ENCODE measurements at places on chromosomes 12 and 14.

GRCh38 chr12:91182636-91183455 lies at the start of gene DCN:
DCN (minus strand) TSS chr12:91182817; CDS start chr12:91178552, 4,265 bp downstream.
- DNase-seq: no peak

DNA sequence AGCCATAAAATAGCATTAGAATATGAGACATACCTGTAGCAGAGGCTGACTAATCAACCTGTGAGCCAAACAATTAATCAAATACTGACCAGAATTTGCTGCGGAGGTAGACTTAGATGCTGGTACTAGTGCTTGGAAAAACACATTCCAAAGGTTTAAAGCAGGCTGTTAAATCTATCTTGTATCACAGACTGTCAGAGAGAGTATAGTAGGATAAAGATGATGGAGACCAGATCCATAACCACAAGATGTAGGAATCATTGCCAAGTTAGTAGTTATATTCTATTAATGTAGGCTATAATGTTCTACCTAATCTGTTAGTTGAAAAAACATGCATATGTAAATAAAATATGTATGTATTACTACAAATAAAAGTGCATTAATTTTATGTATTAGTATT lies 726.2 kb downstream of the SLC6A15 start:
- no peak for DNase-seq

GRCh38 chr14:51118993-51119392 lies 24.1 kb upstream of the TRIM9 start:
- DNase-seq: no peak

- DNase-seq: no peak
These were observed 201.8 kb upstream of the CCDC196 start for GRCh38 chr14:66284346-66284745.

- DNase-seq: no peak
These were observed 40.5 kb downstream of the MED13L start for GRCh38 chr12:116236976-116237375.

- no peak for DNase-seq
These were observed 3.6 kb downstream of the CLEC7A start for GRCh38 chr12:10126413-10126812.

DNA sequence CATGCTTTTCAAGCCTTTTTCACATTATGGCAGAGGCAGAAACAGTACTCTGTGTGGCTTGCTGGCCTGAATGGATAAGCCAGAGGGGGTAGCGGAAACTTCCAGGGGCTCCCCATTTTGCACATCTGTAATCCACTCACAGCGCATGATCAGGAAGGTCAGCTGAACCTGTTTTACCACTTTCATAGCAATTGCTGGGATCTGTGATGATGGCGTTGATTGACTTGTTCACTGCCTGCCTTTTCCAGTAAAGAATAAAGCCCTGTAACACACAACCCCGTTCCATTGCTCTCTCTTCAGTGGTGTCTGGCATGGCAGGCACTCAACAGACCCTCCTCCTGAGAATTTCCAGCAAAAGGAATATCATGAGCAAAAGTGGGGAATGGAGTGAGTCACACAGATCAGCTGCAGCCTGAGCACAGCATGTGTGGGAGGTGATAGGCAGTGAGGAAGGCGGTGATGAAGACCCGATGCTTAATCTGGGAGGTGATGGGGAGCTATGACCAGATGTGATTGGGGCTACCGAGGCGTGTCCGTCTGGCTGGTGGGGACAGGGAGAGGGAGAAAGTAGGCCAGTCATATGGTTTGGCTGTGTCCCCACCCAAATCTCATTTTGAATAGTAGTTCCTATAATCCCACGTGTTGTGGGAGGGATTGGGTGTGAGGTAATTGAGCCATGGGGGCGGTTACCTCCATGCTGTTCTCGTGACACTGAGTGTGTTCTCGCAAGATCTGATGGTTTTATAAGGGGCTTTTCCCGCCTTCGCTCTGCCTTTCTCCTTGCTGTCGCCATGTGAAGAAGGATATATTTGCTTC lies 44.7 kb upstream of the CHST11 start:
- DNase-seq: no peak

- DNase-seq: no peak
These were observed 119.7 kb downstream of the FBXL14 start for GRCh38 chr12:1474574-1475153.

GRCh38 chr12:75404231-75404630 lies 13.3 kb downstream of the GLIPR1L2 start:
- no peak for DNase-seq

GRCh38 chr12:12201274-12201758 lies 65.5 kb downstream of the LRP6 start:
- DNase-seq: no peak

DNA sequence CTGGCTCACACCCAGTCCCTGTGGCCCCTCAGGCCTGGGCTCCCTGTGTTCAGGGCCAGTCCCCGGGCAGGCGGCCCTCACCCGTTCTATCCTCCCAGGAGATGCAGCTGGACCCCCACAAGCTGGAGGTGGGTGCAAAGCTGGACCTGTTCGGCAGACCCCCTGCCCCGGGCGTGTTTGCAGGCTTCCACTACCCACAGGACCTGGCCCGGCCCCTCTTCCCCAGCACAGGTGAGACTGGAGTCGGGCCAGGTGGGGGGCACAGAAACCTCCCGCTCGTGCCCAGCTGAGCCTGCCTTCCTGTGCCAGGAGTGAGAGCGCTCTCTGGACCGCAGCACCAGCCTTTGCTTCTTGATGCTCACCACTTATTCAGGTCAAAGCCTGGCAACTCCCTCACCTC lies 33.7 kb downstream of the LRCOL1 start:
- DNase-seq: no peak

DNA sequence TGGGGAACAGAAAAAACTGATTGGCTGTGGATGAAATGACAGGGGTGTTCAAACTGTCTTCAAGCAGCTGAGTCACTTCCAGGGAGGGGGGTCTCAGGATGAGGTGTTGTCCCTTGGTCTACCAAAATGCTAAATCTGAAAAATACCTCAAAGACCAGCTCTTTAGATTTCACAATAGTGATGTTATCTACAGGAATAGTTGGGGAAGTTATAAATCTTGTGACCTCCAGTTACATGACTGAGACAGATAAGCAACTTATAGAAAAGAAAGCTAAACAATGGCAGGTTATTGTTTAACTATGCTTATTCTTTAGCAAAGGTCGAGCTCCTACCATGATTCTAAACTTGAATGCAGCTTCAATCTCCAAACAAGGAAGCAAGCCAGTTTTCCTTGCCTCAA lies 125.4 kb downstream of the SYT10 start:
- no peak for DNase-seq

DNA sequence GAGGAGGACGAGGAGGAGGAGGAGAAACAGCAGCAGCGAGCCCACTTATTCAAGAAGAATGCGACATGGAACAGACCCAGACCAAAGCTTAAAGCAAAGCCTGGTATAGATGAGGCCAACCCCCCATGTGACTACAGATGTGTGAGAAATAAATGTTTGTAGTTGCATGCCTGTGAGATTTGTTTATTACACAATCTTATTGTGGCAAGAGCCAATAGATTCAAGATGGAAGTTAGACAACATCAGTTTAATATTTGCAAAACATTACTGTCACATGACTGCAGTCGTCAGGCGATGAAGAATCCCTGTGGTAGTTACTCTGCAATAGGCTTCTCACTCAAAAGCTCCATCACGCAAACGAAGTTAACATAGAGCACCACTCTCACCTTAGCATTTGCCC lies 17.2 kb upstream of the SLC35F4 start:
- DNase-seq: no peak

DNA sequence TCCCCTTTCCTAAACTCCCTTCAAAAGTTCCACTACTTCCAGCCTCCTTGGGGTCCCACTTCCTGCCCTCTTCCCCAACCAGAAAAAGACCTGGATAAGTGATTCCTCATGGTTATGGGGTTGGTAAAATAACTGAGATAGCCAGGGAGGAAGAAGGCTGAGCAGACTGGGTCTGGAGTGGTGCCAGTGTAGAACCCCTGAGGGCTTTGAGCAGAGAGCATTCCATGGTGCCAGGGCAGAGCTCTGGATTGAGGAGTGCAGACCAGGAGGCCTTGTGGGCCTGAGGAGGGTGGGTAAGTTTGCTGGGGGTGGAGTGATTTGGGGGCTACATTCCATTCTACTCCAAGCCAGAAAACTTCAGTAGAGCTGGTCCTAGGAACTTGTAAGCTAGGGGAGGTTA lies 9.5 kb upstream of the CISTR start:
- no peak for DNase-seq

DNA sequence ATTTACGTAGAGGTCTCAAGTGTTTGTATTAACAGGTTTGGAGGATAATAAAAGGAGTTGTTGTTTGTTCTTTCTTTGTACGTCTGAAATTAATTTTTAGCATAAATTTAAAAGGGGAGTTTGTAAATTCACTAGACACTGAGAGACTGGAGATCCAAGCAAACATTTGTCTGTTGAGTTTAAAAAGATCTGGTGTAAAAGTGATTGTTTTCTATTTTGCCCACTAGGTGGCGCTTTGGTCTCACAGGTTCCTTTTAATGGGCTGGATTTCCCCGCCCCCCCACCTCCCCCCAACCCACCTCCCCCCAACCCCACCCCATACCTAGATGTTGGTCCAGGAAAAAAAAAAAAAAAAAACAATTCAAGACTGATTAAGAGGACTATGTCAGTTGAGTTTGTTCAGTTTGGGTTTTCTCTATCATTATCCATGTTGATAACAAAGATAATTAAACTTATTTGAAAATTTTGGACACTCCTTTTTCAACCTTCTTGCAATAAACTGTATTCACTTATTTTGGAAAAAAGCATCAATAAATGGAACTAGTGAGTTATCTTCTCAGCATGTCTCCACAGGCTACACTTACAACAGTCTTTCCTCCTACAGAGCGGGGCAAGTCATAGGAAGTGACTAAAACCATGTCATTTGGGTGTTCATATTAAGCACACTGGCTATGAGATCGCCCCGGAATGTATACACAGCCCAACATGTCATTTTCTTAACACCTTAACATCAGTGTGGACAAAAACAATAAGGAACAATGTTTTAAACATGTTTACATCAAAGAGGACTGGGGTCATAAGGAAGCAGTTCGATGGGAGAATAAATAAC lies 841.1 kb downstream of the NRXN3 start:
- no peak for DNase-seq

DNA sequence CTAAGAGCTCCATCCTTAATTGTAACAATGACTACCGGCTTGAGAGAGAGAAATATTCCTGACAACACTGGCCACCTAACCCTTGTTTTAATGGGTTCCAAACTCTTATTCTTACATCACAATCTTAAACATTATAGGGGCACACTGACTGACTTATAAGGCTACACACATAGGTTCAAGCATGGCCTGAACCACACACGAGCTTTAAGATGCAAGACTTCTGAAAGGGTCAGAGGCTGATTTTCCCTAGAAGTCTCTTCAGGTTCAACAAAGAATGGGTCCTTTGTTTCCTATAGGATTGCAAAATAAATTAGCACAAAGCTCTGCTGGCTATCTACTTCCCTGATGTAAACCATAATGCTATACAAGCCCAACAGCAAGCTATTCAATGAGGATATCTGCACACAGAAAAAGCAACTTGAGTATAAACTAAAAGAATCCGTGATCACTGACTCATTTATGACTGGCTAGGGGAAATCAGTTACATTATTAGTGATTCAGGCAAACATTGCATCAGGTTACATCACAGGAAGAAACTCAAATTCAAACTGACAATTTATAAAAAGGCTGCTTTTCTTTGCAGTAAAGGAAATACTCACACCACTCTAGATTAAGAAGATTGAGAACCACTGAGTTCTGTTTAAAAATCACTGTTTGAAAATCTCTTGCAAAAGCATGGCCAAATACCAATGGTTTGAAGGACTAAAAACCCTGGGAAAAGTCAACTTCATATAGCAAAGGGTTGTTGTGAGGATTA lies 8.5 kb downstream of the BTG1 start:
- peak; percentile 41 for DNase-seq

DNA sequence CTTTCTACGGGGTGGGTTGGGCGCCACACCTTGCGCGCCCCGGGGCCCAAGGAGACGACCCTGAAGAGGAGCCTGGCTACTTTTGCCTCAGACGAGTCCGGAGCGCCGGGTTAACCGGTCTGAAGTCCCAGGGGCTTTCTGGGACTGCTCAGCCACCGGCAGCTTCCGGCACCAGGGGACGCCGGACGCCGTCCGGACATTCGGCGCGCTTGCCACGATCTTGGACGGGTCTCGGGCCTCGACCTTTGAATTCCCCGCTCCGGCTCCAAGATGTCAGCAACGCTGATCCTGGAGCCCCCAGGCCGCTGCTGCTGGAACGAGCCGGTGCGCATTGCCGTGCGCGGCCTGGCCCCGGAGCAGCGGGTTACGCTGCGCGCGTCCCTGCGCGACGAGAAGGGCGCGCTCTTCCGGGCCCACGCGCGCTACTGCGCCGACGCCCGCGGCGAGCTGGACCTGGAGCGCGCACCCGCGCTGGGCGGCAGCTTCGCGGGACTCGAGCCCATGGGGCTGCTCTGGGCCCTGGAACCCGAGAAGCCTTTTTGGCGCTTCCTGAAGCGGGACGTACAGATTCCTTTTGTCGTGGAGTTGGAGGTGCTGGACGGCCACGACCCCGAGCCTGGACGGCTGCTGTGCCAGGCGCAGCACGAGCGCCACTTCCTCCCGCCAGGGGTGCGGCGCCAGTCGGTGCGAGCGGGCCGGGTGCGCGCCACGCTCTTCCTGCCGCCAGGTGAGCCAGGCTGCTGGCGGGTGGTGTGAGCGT lies at the start of gene ACOT4:
TSS of gene ACOT4 (plus strand) at position 184 of the 760 bp plus-strand sequence. CDS start at position 271, 87 bp downstream.
- DNase-seq: peak; percentile 55

- no peak for DNase-seq
These were observed 150.3 kb downstream of the CEP83 start for GRCh38 chr12:94309373-94309772.

DNA sequence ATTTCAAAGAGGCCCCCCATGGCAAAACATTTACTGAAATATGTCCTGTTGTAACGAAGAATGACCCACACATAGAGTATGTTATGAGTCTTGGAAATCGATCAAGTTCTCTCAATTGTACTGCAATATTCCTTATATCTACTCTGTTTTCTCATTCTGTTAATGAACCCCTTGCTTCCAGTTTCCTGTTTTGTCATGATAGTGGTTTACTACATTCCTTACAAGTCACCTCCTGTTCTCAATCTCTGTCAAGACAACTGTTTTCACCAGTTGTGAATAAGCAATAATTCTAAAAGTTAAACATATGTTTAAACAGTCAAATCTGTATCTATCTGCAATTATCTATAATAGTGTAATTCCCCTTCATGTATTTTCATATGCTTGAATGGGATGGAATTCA lies 16.4 kb upstream of the ARID2 start:
- DNase-seq: no peak

DNA sequence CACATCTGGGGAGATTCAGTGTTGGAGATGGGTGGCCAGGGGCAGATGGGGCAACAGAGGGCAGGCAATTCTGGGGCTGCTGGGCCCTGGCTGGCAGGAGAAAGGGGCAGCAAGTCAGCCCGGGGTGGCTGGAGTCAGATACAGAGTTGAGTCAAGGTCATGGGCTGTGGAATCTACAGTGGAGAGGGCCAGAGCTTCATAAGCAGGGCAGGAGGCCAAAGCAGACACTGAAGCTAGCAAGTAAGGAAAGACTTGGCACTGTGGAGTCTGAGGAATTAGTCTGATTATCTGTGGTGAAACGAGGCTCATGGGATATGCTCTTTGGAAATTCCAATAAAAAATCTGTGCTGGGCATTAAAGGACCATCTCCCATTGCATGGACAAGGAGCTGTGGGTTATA lies 95.5 kb downstream of the TMX1 start:
- DNase-seq: no peak

- no peak for DNase-seq
These were observed 52.0 kb downstream of the WASHC3 start for GRCh38 chr12:102009796-102010195.
